ENCODE measurements at places on chromosomes 7 and 10.

DNA sequence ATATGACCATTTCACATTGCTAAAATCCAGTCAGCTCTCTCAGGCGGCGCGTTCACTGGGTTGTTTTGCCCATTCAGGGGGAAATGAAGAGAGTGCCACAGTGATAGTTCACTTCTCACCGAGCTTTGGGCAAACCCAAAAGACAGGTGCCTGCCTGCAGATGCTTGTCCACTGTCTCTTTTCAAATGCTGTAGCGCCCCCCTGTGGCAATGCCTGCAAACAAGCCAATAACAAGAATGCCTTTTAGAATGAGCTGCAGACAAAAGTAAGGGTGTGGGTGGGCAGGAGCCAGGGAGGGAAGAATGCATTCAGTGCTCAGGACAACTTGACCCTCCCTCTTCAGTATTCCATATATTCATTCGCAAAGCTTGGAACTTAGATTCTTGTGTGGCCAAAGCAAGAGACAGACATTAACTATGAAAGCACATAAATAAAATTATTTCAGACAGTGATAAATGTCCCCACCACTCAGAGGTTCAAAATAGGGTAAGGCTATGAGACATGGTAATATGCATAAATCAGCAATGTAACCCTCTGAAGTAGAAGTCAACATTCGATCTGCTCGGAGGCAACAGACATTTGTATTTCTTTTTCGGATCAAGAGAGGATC is 86.9 kb downstream of the JAZF1 start:
- peak; percentile 76 for DNase-seq

DNA sequence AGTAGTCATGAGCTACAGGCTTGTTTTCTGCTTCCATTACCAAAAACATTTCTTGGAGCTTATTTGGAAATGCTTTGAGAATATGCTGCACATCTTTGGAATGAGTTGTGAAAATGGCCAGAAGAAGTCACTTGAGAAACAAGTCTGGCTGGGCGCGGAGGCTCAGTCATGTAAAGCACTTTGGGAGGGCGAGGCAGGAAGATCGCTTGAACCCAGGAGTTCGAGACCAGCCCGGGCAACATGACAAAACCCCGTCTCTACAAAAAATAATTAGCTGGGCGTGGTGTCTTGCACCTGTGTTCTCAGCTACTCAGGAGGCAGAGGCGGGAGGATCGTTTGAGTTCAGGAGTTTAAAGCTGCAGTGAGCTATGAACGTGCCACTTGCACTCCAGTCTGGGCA is 882 bp upstream of the CHCHD1 start:
- no peak for DNase-seq

DNA sequence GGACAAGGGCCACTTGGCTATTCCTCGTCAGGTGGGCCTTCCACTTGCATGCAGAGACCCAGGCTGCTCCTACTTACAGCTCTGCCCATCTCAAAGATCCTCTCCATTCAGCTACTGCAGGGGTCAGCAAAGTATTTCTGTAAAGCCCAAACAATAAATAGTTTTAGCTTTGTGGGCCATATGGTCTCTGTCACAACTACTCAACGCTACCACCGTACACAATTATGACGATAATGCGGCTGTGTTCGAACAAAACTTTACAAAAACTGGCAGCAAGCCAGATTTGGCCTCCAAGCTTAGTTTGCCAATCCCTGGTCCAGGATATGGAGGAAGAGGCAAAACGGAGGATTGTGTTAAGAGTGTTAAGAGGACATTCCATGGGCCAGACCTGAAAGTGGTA is 12.8 kb downstream of the RAB11FIP2 start:
- no peak for DNase-seq

DNA sequence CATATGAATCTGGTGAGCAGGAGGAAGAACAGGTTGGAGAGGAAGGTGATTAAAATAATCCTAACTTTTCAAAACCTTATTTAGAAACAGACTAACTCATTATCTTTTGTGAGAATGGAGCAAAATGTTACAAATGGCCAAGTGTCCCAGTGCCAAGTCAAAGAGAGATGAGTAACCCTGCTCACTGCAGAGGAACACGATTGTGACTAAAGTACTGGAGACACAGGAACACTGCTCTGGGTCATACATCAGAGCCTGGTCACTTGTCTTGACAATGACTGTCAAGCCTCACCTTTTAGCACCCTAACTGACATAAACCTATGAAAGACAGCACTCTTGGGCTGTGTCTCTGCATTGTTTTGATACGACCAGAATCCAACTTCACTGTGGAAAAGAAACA is 108.8 kb downstream of the SGMS1 start:
- no peak for DNase-seq

- DNase-seq, result no peak
These were observed 44.1 kb upstream of the GATAD1 start for GRCh38 chr7:92402920-92403759.

DNA sequence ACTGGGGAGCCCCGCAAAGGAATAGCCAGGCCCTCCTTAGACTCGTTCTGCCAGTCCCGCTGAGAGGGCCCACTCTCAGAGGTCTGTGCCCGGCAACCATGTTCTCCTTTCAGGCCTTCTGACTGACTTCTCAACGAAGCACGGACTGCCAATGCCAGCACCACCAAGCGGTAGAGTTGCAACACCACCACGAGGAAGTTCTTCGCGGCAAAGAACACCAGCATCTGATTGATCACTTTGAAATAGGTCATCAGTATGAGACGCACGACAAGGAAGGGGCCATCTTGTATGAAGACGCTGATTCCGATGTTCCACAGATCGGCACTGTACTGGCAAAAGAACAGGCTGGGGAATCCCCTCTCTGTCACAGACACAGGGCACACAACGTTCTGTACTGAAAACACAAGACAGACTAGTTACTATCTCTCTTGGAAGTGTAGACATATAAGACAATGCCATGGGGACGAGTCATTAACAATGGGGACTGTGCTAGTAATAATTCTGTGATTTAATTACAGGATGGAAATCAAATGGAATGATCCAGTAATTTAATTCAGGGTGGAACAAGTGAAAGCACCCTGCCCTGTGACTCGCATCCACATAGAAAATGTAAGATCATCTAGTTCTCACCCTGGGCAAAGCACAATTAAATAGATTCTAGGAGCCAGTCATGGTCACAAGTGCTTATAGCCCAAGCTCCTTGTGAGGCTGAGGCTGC is 42.7 kb downstream of the TMEM26 start:
- DNase-seq, result no peak

DNA sequence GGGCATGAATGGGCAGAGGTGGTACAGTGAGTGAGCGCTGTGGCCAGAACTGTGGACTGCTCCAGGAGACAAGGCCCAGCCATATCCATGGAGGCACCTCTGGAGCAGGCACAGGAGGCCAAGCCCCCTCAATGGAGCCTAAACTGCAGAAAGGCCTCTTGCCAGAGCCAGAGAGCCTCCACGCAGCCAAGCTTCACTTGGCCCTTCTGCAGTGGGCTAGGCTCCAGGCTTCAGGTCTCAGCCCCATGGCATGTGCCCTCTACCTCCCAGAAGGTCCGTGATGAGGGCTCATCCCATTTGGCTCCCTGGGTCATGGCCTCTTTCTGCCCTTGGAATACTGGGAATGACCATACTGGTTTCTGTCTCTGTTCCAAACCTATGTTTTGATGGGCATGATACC is 8.9 kb downstream of the PDE1C start:
- no peak for DNase-seq

DNA sequence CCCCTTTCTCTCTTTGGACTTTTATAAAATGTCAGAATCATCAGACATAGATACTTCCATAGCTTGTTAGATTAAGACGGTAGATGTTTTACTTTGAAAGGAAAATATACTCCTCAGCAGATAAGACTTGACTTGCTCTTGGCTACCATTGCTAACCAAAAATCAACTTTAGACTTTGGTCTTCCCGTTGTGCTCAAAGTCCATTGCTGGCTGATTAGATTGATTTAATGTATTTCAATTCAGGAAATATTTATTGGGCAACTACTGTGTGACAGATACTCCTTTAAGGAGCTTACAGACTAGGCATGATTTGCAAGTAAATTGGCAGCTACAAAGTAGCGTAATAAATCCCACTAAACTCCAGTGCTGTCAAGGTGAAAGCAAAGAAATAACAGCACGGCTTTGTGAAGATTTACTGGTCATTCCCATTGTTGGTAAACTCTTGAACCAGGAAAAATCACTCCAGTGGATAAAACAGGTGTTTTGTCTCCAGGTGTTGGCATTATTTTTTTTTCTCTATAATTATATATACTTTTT is 95.7 kb upstream of the ARMC3 start:
- DNase-seq, result no peak

GRCh38 chr7:149823631-149824199 is 14.5 kb upstream of the ZNF862 start:
- DNase-seq, result no peak

Data from kidney (tissue), 22 donors.